Skin of body (tissue), 3 donors: ENCODE measurements at places on chromosomes 16 and 17. TPM values are rescaled to one million over a fixed set of nuclear protein-coding genes. Genes with fewer than 3 reads are reported as not detected.

DNA sequence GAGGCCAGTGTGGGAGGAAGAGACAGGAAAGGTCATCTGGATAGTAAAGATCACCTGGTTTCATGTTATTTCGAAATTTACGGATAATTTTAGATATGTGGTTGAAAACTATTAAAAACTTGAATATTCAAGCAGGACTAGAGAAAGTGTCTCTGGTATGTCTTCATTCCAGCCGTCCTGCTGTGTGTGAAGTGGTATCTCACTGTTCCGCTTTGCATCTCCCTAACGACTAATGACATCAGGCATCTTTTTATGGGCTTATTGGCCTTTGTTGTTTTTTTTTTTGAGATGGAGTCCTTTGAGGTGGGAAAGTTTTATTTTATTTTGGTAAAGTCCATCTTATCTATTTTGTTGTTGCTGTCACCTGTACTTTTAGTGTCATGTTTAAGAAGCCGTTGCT is 214.4 kb upstream of the CHMP6 start:
- DNase-seq = no peak

GRCh38 chr17:48626245-48627117 is at the start of gene HOXB9:
Gene HOXB9 (minus strand): TSS chr17:48626358. CDS start chr17:48626269, 89 bp downstream.
- no peak for DNase-seq

GRCh38 chr17:2865228-2865627 is 69.0 kb downstream of the RAP1GAP2 start:
- DNase-seq = no peak

DNA sequence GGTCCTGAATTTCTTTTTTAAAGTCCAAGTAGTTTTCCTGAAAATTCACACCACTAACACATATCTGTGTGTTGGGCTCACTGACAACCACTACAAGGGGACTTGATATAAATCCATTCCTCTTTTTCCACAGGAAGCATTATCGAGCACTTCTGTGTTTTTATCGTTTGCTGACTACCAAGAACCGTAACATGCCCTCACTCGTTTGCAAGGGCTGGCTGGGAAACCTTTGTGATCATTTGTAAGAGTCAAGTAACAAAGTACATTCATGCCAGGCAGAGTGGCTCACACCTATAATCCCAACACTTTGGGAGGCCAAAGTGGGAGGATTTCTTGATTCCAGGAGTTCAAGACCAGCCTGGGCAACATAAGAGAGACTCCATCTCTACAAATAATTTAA is 62.1 kb downstream of the ZZEF1 start:
- DNase-seq = no peak

DNA sequence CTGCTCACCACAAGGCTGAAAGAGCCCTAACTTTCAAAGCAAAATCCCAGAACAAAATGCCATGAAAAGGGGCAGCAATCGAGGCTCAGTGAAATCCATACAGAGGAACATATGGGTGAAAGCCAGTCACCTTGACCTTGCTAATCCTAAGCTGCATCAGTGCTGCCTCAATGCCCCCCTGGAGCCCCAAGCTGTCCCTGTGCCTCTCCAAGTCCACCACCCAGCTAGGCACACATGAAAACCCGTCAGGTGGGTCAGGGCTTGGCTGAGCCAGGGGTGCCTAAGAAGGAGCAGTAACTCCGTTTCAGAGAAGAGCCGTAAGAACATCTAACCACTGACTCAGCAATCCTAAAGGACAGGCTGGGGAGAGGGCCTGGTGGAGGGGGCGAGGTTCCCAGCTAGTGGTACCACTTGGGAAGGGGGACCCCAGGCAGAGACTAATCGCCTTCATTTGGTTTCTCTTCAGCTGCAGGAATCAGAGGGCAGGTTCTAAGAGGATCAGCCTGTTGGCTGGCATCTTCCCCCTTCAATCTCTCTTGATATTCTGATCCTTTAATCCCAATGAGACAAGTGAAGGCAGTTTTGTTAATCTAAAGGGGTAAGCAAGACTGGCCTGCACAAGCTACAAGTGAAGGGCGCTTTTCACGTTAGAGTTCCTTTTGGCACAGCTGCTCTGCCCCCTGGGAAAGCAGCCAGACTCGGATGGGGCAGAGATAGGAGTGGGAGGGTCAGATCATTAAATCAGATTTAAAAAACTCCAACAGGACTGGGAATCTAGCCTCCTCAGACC is 7.6 kb downstream of the PITPNA start:
- no peak for DNase-seq

The ATP1B2 gene
- total RNA-seq = 2.9 TPM

The HSD17B2 gene
- 12.4 TPM for total RNA-seq

The GDPD1 gene
- total RNA-seq = 2.7 TPM

The ATXN1L gene
- 16.6 TPM for total RNA-seq
